ENCODE measurements at places on chromosomes 6 and 20.

DNA sequence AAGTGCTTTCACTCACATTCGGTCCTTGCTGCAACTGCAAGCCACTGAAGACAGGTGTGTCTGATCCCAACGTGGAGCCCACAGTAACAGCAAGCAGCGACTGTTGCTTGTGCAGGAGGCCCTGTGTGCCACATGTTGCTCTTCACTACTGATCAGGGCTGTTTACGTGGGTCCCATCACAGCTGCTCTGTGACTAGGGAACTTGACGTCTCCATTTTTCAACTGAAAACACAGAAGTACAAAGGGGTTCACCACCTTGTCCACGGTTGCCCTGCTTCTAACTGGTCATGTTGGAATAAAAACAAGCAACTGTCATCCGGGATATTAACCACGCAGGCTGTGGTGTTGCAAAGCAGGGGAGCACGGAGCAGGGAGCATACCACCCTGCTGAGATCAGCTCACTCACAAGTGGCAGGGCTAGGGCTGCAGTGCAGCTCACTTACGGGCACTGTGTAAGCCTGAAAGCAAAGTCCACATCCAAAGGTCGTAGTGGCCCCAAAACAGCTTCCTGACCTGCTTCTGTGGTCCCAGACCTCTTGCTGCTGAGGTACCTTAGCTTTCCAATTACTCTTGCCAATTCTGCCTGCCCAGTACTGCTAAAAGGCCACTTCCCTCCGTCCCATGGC lies 105.8 kb upstream of the DUSP22 start:
- DNase-seq = no peak

GRCh38 chr20:59822291-59823029 lies 111.0 kb downstream of the SYCP2 start:
- DNase-seq = no peak

- DNase-seq = no peak
Observed at GRCh38 chr6:11025921-11026635, 18.0 kb downstream of the ELOVL2 start.

GRCh38 chr6:4575714-4576113 lies 200.5 kb upstream of the CDYL start:
- DNase-seq = no peak

DNA sequence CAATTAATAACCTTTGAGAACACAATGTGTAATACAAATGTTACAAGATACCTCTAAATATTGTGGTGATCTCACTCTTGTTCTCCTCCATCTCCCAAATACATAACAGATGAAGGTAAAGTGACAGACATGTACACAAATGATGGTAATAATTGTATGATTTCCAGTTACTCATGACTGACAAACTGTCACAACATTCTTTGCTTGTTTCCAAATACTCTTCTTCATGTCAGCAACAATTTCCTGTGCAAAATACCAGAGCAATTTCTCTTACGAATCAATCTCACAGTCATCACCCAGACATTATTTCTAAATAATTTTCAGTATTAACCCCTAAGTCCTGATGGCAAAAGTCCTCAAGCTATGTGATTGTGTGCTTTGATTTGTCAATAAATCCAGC lies 92.9 kb downstream of the RPS12 start:
- no peak for DNase-seq

All from CD4-positive, alpha-beta T cell treated with Interleukin-21 for 1 hour (primary cell).